ENCODE measurements at places on chromosomes 5 and 9.

DNA sequence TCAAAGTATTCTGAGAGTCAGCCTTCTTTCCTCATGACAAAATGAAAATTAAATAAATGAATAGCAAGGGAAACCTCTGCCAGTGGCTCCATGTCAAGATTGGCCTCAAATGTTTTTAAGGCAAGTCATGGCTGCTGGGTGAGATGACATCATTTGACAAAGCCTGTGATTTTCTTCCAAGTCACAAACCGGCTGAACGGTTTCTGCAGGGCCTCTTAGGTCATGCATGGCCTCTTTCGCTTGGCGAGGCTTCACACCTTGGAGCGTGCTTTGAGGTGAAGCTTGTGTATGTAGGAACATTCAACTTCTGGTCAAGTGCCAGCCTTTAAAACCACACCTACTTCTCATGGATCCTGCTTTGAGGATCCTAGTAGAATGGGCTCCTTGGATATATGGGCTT, 161.0 kb upstream of the ZNF618 start:
- no peak for DNase-seq

- no peak for DNase-seq
These were observed 145.0 kb downstream of the ADCY2 start for GRCh38 chr5:7540736-7541485.

DNA sequence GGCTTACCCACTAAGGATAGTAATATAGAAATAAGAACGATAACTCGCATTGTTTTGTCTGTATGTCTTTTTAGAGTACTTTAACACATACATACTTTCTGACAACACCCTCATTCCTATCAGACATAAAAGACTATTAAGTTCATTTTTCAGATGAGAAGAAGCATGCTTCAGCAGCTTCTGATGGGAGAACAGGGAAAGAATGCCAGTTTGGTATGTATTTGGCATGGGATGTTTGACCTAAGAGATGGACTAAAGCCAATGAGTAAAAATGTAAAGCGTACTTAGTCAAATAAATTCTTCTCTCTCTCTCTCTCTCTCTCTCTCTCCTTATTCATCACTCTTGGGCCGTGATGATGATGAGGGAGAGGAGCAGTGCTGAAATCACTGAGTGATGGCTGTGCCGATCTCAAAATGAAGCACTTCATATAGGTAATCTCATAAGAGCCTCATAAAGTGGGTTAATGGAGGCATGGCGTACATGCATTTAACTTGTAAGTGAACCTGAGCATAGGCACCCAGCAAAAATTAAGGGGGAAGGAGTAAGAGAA, 71.5 kb downstream of the SLIT3 start:
- no peak for DNase-seq

DNA sequence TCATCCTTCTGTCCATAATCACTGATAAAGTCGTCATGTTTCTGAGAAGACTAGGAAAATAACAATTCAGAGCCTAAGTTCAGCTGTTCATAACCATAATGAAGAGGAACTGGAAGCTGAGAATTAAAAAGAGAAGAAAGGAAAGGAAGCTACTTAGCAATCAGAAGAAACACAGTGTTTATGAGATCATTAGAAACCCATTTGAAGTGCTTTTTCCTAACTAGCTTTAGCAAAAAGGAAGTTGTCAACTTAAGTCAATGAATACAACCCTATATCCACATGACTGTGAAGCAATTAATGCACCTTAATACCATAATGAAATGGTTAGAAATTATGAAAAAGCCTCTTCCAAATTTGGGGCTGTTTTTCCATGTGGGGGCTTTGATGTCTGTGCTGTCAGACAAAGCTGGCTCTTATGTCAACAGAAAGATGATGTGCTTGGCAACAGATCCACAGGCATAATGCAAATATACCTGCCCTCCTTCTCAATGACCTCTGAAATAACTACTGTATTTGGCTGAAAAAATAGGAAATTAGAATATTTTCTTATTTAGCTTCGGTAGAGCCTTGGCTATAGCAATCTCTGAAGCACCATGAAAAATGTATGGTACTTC, 463.5 kb downstream of the RASEF start:
- no peak for DNase-seq

DNA sequence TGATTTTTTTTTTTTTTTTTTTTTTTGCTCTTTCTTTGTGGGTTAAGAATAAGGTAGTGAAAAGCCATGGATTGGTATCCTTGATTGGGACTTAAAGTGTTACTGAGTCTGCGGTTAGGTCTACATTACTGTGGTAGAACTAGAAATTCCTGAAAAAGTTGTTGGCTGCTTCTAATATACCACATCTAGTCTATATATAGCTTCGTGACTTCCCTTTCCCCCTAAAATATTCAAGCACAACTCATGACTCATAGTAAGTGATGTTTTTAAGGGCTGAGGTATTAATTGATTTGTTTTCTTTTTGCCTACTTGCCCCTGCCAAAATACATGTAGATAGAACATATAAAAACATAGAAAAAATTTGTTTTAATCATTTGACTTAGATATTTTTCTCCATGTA, 247.6 kb downstream of the TMEM232 start:
- DNase-seq = no peak

DNA sequence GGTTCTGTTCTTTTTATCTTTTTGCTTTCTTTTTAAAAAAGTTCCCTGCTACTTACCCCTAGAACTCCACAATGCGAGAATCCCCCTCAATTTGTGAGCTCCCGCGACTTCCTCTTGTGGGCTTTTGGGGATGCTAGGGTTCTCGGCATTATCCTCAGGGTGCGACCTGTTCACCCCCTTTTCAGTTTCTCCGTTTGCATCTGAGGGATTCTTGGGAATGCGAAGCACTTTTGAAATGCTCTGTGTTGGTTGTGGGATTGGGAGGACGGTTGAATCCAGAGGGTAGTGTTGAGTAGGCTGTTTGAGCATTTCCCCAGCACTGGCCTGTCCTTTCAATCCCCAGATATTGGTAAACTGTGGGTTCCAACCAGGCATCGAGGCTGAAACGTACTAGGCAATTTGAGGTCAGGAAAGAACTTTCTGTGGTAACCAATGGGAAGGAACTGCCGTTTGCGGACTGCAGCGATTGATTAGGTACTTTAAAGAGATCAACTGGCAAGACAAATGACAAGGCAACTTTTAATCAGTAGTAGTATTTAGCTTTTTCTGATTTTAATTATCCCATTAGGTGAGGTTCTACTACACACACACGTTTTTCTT, 415 bp downstream of the XRCC4 start:
- DNase-seq = peak; percentile 0

DNA sequence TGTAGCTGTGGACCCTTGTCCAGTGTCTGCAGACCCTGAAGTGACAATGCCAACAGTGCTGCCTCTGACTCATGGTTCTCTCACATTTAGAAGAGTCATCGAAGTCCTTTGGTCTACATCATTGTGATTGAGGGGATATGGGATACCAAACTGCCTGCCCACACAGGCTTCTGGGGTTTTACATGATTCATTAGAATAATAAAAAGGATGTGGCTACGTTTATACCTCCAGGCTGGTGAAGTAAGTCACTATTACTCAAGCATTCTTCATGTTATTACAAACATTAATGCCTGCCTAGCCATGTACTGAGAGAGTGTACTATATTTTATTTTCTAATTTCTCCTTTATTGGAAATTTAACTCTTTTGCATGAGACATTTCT, 365.7 kb downstream of the SPATA31D1 start:
- DNase-seq = no peak

GRCh38 chr5:179470201-179470600, 80.2 kb upstream of the RUFY1 start:
- DNase-seq = no peak

- no peak for DNase-seq
These were observed 22.8 kb downstream of the THBS4 start for GRCh38 chr5:80057921-80058320.

DNA sequence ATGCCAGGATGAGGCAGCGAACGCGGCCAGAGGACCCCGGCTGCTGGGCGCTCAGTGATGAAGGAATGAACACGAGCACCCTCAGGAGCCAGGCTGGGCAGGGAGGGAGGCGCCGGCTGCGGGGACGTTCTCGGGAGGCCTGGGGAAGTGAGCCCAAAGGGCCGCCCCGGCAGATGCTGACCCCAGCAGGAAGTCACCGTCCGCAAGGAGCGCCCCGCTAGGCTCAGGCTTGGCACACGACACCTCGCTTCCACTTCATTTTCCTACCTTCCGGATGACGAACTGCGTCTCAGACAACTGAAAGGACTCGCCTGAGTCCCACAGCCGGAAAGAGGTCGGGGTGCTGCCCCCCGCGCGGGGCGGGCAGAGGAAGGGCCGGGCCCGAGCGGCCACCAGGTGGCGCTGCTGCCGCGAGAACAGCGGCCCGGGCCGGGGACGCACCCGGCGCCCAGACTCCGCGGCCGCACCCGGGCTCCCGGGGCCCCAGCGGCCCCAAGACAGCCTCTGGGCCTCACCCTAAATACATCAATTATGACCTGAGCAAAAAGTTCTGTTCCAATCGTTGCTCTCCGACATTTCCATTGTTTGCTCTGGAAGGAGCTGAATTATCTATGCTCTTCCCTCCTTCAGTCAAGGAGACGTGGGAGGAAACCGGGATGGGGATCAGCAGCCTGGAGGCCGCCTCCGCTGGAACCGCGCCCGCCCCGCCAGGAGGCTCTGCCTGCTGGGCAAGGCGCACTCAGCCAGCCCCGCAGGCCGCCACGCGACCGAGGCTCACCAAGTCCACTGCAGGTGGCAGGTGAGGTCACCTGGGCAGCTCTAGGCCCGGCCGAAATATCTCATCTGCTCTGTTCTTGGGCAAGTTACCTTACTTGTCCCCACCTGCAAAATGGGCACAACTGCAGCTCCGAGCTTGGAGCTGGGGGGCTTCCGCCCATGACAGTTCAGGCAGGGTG, 107.0 kb downstream of the ZNF354C start:
- no peak for DNase-seq

- DNase-seq = no peak
These were observed 368.5 kb downstream of the NTRK2 start for GRCh38 chr9:85038061-85038460.
